ENCODE measurements at places on chromosomes 1 and 21. TPM values are rescaled to one million over a fixed set of nuclear protein-coding genes. Genes with fewer than 3 reads are reported as not detected.

Gene PTPN7
- total RNA-seq, result 45.5 TPM

Gene PROX1
- not detected for total RNA-seq

Gene XCL2
- total RNA-seq, result 1.4 TPM

Gene GJB3
- total RNA-seq, result not detected

Gene NUDT4B
- 1.2 TPM for total RNA-seq

Gene RAVER2
- total RNA-seq, result 1.9 TPM

Gene CHI3L1
- total RNA-seq, result not detected

Gene WNT3A
- total RNA-seq, result not detected

Gene USP16
- total RNA-seq, result 38.5 TPM

Gene AADACL4
- not detected for total RNA-seq

Gene S100A7
- total RNA-seq, result not detected

Gene CLIC6
- 0.19 TPM for total RNA-seq

Gene FCN3
- total RNA-seq, result not detected

Gene SNAPIN
- total RNA-seq, result 31.1 TPM

Gene CFAP74
- not detected for total RNA-seq

Gene PRAMEF17
- total RNA-seq, result not detected

Gene AZIN2
- 11.3 TPM for total RNA-seq

Gene ADORA1
- not detected for total RNA-seq

Gene FHAD1
- total RNA-seq, result not detected

Gene RGS8
- not detected for total RNA-seq

Gene OR2AK2
- 0.65 TPM for total RNA-seq

Gene FCAMR
- total RNA-seq, result not detected

Gene C1orf141
- total RNA-seq, result not detected

Gene OLIG2
- total RNA-seq, result not detected

Gene TAS1R1
- total RNA-seq, result not detected

Gene TENT5C
- total RNA-seq, result 37.9 TPM

Gene LAMC2
- not detected for total RNA-seq

Gene IFNLR1
- total RNA-seq, result 1.0 TPM

Gene TSPEAR
- not detected for total RNA-seq

Gene PLPPR5
- total RNA-seq, result not detected

Gene OR2L5
- total RNA-seq, result 0.35 TPM

Gene GNAT2
- total RNA-seq, result not detected

Gene GSTM1
- not detected for total RNA-seq

Gene RNF186
- not detected for total RNA-seq

All from naive thymus-derived CD4-positive, alpha-beta T cell (primary cell).